ENCODE measurements at places on chromosomes 5 and 9. TPM values are rescaled to one million over a fixed set of nuclear protein-coding genes. Genes with fewer than 3 reads are reported as not detected.

CENPK gene
- total RNA-seq = 9.3 TPM

EXD3 gene
- 32.1 TPM for total RNA-seq

SURF1 gene
- total RNA-seq = 29.8 TPM

TTC23L gene
- total RNA-seq = 1.6 TPM

NOTCH1 gene
- total RNA-seq = 89.4 TPM

PRXL2C gene
- total RNA-seq = 11.6 TPM

NDUFS4 gene
- total RNA-seq = 108 TPM

IFNK gene
- not detected for total RNA-seq

RAD17 gene
- 64.5 TPM for total RNA-seq

CD180 gene
- 1.4 TPM for total RNA-seq

IFNB1 gene
- not detected for total RNA-seq

PCDHGB5 gene
- 14.1 TPM for total RNA-seq

MAMDC4 gene
- total RNA-seq = 10.9 TPM

Data from metanephros (tissue), 2 donors.